ENCODE measurements at places on chromosomes 13 and 19. TPM values are rescaled to one million over a fixed set of nuclear protein-coding genes. Genes with fewer than 3 reads are reported as not detected.

DNA sequence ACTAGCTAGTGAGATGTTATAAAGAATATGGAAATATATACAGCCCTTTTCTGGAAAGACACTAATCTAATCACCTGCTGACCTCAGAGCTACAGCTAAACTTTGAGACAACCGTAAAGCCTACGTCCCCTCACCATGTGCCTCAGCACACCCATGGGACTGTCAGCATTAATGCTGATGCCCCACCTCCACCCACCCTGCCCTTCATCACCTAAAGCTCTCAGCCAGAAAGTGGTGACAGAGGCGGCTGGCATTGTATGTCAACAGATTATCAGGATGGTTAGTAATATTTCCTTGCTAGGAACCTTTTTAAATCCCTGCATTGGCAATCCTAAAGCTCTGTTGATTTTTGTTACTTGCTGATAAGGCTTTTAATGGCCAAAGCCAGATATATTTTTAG is 1177.9 kb downstream of the DIAPH3 start:
- DNase-seq, result no peak

SELENOV gene
- total RNA-seq, result not detected

- DNase-seq, result no peak
Observed at GRCh38 chr19:48815870-48816501, 5.2 kb upstream of the BCAT2 start.

- no peak for DNase-seq
Observed at GRCh38 chr19:30428844-30429243, 56.7 kb downstream of the ZNF536 start.

DNA sequence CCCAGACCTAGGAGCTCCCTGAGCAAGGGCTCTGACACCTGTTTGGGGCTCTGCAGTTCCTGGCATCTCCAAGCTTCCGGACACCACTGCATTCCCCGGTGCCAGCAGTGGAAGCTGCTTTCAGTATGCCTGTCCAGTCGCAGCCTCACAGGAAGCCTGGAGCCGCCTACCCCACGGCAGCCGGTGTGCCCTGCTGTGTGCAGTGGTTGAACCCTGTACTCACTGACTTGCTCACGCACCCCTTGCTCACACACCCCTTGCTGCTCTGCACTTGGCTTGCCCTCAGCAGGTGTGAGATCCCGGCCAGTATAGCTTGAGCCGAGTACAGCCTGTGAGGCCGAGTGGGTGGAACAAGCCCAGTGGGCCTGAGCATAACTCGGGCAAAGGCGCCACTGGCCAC is 70.3 kb downstream of the PIBF1 start:
- peak; percentile 19 for DNase-seq

RPS5 gene
- total RNA-seq, result 1,038 TPM

CGB3 gene
- total RNA-seq, result not detected

C19orf25 gene
- 51.2 TPM for total RNA-seq

FGF22 gene
- 0.72 TPM for total RNA-seq

DNA sequence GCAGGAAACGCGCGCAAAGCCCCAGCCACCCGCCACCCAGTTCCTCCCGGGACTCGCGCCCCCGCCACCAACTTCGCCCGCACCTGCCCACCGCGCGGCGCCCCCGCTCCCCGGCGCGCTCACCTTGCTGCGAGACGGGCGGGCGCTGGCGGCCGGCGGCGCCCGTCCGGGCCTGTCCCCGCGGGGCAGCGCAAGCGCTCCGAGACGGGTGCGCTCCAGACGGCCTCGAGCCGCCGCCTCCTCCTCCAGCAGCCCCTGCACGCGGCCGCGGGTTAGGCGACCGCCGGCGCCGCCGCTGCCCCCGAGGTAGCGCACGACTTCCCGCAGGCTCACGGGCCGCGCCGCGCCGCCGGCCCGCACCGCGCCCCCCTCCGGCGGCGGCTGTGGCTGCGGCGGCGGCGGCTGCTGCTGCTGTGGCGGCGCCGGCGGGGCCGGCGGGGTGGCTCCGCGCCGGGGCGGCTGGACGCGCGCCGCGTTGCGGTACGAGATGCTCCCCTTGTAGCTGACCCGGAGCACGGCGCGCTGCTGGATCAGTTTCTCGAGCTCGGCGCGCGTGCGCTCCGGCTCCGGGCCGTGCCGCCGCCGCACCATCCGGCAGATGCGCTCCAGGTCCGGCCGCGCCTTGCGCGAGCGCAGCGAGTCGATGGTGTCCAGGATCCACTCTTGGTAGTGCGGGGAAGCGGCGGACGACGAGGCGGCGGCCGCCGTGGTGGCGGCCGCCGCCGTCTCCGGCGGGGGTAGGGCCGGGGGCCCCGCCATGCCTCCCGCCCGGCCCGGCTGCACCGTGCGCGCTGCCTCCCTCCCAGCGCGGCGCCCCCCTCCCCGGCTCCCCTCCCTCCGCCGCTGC is 666 bp downstream of the SAMD1 start:
- DNase-seq, result peak; percentile 70

DNA sequence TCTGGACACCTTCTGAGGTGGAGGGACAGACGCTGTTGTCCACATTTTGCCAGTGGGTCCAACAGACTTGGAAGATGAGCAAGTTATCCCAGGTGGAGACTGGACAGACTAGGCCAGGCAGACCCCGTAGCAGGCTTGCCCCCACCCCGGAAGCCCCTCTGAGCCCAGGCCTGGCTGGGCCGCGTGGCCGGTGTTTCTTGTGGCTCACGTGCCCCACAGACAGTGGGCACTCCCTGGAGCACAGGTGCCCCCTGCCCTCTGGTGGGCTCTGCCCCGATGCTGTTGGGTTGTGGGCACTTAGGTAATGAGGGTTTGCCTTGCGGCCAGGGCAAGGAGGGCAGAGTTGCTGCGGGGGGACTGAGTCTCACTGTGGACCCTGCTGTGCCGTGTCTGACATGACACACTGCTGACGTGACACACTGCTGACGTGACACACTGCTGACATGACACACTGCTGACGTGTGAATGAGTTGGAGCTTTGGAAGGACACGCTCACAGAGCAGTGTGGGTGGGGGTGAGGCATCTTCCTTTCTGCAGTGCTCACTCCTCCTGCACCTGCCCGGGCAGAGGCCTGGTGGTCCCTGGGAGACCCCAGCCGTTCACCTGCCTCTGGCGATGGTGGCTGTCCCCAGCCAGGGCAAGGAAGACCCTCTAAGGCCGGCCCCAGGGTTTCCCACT is 25.1 kb downstream of the DOT1L start:
- DNase-seq, result no peak

- DNase-seq, result no peak
Observed at GRCh38 chr13:41675306-41675705, 218.0 kb downstream of the RGCC start.

ERICH4 gene
- total RNA-seq, result not detected

GRCh38 chr19:10699650-10700335 is 1.4 kb upstream of the QTRT1 start:
- peak; percentile 62 for DNase-seq

DNA sequence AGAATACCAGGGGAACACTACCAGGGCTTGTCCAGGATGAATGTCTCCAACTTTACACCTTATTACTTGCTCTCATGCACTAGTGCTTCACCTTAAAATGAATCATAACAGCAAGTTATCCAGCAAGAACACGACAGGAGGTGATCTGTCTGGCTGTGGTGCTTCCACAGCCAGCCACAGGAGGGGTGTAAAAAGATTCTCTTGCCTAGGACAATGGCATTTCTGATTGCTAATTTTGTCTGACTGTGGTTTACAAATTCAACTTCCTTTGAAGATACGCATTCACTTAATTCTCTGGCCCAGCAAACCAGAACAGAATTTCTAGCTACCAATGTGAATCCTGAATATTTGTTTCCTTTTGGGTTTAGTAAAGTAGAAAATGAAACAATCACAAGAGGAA is 23.1 kb upstream of the COG3 start:
- DNase-seq, result no peak

LRRC63 gene
- 1.6 TPM for total RNA-seq

GRCh38 chr13:35920816-35921215 is 210.4 kb downstream of the DCLK1 start:
- no peak for DNase-seq

PLEKHF1 gene
- 33.3 TPM for total RNA-seq

ZNF583 gene
- total RNA-seq, result 9.2 TPM

DNA sequence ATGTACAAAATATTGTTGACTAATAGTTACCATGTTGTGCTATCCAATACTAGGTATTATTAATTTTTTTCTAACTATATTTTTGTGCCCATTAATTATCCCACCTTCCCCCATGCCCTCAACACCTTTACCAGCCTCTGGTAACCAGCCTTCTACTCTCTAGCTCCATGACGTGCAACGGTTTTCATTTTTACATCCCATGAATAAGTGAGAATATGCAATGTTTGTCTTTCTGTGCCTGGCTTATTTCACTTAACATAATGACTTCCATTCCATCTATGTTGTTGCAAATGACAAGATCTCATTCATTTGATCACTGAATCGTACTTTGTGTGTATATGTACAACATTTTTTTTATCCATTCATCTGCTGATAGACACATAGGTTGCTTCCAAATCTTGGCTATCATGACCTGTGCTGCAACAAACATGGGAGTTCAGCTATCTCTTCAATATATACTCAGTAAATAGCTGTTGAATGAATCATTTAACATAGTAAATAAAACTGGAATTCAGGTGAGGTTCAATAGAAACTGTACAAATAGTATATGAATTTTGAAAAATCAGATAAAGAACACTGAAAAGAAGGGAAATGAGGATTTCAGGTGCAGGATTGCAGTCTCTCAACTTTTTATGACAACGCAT is 509.0 kb upstream of the MIR17HG start:
- no peak for DNase-seq

RFX2 gene
- total RNA-seq, result 12.2 TPM

KLK5 gene
- not detected for total RNA-seq

TEX29 gene
- 0.80 TPM for total RNA-seq

RUBCNL gene
- 0.48 TPM for total RNA-seq

DNA sequence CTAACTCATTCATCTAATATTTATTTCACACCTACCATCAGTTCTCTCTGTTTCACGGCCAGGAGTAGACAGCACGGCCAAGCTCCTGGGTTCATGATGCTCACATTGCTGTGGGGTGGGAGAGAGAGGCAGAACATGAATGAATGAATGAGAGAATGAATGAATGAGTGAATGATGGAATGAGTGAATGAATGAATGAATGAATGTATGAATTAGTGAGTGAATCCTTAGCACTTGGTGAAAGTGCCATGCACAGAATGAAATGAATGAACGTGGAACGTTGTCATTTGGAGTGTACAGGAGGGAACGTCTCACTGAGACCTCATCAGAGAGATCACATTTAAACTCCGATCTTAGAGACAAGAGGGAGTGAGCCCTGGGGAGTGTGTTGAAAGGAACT is 11.9 kb upstream of the KIR2DL4 start:
- no peak for DNase-seq

ZIM2 gene
- not detected for total RNA-seq

- no peak for DNase-seq
Observed at GRCh38 chr19:56476651-56477428, at the start of gene ZNF667. TSS of gene ZNF667 (minus strand) at chr19:56477345. CDS start at chr19:56462370, 14,975 bp downstream.

- DNase-seq, result no peak
Observed at GRCh38 chr19:39195755-39196154, 1.0 kb upstream of the NCCRP1 start.

LYPD5 gene
- total RNA-seq, result 2.0 TPM

LMTK3 gene
- 12.8 TPM for total RNA-seq

ADGRE3 gene
- total RNA-seq, result not detected
